ENCODE measurements at places on chromosomes 2 and 18.

DNA sequence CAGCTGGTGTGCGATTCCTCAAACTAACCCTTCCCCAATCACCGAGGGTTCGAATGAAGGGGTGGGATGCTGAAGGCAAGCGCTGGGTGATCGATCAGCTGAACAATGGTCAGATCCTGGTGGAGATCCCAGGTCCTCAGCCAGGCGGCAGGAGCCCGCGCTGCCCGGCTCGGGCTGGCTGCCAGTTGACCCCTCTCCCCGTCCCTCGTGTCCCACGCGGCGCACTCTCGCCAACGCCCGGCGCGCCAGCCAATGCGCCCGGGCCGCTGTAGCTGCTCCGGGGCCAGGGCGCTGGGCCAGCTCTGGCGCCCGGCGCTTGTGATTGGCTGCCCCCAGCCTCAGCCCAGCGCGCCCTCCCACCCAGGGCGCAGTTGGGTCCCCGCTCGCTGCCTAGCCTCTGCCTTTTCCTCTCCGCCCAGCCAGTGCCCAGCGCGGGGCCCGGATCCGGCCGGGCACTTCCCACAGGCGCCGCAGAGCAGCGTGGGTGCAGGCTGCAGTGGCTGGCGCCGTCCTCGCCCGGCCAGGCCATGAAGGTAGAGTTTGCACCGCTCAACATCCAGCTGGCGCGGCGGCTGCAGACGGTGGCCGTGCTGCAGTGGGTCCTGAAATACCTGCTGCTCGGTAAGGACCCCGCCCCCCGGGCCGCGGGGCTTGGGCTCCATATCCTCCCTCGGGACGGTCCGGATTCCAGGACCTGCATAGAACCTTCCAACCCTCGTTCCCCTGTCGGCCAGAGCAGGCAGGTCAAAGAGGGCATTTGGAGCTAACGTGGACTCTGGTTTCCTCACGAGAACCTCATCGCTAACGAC lies at the start of gene MOGAT1:
TSS of gene MOGAT1 (plus strand) at position 400 of the 809 bp plus-strand sequence. CDS start at position 528, 128 bp downstream.
- DNase-seq = no peak

- DNase-seq = no peak
Observed at GRCh38 chr2:37198681-37199065, 2.4 kb downstream of the CEBPZOS start.

DNA sequence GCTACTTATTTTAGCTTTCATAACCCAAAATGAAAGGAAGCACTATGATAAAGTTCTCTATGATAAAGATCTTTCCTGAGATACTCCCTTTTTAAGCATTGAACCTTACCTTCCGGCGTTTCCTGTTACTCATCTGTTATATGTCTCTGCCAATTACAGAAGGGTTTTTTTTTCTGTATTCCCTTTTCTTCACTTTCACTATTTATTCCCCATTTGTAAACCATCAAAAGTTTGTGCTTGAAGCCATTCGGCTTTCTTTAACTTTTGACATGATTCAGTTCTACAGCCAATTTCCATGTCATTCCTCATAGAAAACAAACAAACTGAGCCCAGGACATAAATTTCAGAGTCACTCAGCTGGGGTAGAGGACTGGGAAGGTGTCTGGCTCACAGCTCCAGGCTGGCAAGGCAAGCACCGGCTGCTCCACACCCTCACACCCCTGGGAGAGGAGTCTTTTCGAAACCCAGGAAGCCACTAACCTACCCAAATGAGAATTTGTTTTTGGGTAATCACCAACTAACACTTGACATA lies 429.4 kb upstream of the TRIB2 start:
- no peak for DNase-seq

GRCh38 chr18:57950542-57950941 lies 93.5 kb upstream of the NEDD4L start:
- no peak for DNase-seq

GRCh38 chr2:190535121-190535439 lies 558 bp upstream of the NEMP2 start:
- DNase-seq = no peak
